ENCODE measurements at places on chromosomes 11 and 22. TPM values are rescaled to one million over a fixed set of nuclear protein-coding genes. Genes with fewer than 3 reads are reported as not detected.

The ISX gene
- total RNA-seq: not detected

The THY1 gene
- 284 TPM for total RNA-seq

The PATZ1 gene
- 19.0 TPM for total RNA-seq

The OR52H1 gene
- total RNA-seq: 0.86 TPM

The SEPTIN3 gene
- under 0.01 TPM for total RNA-seq

The ZBTB16 gene
- 0.32 TPM for total RNA-seq

The PNPLA5 gene
- total RNA-seq: not detected

The KCNQ1OT1 gene
- 6.1 TPM for total RNA-seq

The VWCE gene
- total RNA-seq: 2.2 TPM

The PPFIA1 gene
- 60.9 TPM for total RNA-seq

The B3GAT1 gene
- total RNA-seq: not detected

The MCM5 gene
- 30.6 TPM for total RNA-seq

The CD3G gene
- total RNA-seq: not detected

The MMP12 gene
- total RNA-seq: 3.0 TPM

The PRDM11 gene
- 6.5 TPM for total RNA-seq

The PRAME gene
- 0.43 TPM for total RNA-seq

The FOXR1 gene
- not detected for total RNA-seq

The OR4C11 gene
- not detected for total RNA-seq

The LRRC74B gene
- total RNA-seq: not detected

The SEC14L6 gene
- not detected for total RNA-seq

The SHISAL1 gene
- total RNA-seq: 3.0 TPM

The OR51I1 gene
- total RNA-seq: not detected

The TTC36 gene
- 0.97 TPM for total RNA-seq

The ADM2 gene
- total RNA-seq: 5.8 TPM

The MICAL2 gene
- 164 TPM for total RNA-seq

The KCNJ1 gene
- not detected for total RNA-seq

The OR52E1 gene
- not detected for total RNA-seq

The RIBC2 gene
- total RNA-seq: 0.97 TPM

The KIF18A gene
- total RNA-seq: 25.0 TPM

The KCNJ11 gene
- not detected for total RNA-seq

The POU2AF2 gene
- total RNA-seq: not detected

The HBG2 gene
- not detected for total RNA-seq

The OR5P2 gene
- under 0.01 TPM for total RNA-seq

The SLC2A11 gene
- 12.2 TPM for total RNA-seq

The OPCML gene
- under 0.01 TPM for total RNA-seq

The CRACR2B gene
- 0.97 TPM for total RNA-seq

The GSTT2B gene
- total RNA-seq: 1.9 TPM

The APOBEC3A gene
- not detected for total RNA-seq

The KDM4E gene
- total RNA-seq: not detected

The RBMXL2 gene
- not detected for total RNA-seq

The KRTAP5-10 gene
- not detected for total RNA-seq

The BIRC3 gene
- 0.64 TPM for total RNA-seq

The POTEH gene
- not detected for total RNA-seq

The GPR83 gene
- under 0.01 TPM for total RNA-seq

The STK33 gene
- total RNA-seq: 2.9 TPM

The KCNJ5 gene
- total RNA-seq: under 0.01 TPM

The MGAT3 gene
- 0.64 TPM for total RNA-seq

The C11orf42 gene
- total RNA-seq: under 0.01 TPM

The ACAT1 gene
- total RNA-seq: 75.1 TPM

The ELMOD1 gene
- 0.43 TPM for total RNA-seq

The OR6T1 gene
- total RNA-seq: not detected

The PIH1D2 gene
- total RNA-seq: 2.6 TPM

The CYP2D6 gene
- total RNA-seq: under 0.01 TPM

The HEPN1 gene
- total RNA-seq: not detected

The ZNF280A gene
- total RNA-seq: not detected

The EXPH5 gene
- total RNA-seq: 2.2 TPM

The SHANK2 gene
- total RNA-seq: 0.86 TPM

The NPTXR gene
- 0.64 TPM for total RNA-seq

All from fibroblast of villous mesenchyme (primary cell).